ENCODE measurements at places on chromosomes 2 and 18.
A peak's percentile ranks its signal among the peaks of the same experiment; 100 is the strongest.

GRCh38 chr2:239807568-239807967, 217.6 kb downstream of the NDUFA10 start:
- DNase-seq: no peak

- DNase-seq: no peak
Measured at GRCh38 chr2:54207666-54208195, 48.3 kb downstream of the TSPYL6 start.

- no peak for DNase-seq
Measured at GRCh38 chr2:39470580-39470979, 33.5 kb upstream of the MAP4K3 start.

GRCh38 chr2:145875016-145875415, 1355.1 kb upstream of the ZEB2 start:
- DNase-seq: no peak

GRCh38 chr2:196486146-196486545, 153.4 kb upstream of the CCDC150 start:
- no peak for DNase-seq

DNA sequence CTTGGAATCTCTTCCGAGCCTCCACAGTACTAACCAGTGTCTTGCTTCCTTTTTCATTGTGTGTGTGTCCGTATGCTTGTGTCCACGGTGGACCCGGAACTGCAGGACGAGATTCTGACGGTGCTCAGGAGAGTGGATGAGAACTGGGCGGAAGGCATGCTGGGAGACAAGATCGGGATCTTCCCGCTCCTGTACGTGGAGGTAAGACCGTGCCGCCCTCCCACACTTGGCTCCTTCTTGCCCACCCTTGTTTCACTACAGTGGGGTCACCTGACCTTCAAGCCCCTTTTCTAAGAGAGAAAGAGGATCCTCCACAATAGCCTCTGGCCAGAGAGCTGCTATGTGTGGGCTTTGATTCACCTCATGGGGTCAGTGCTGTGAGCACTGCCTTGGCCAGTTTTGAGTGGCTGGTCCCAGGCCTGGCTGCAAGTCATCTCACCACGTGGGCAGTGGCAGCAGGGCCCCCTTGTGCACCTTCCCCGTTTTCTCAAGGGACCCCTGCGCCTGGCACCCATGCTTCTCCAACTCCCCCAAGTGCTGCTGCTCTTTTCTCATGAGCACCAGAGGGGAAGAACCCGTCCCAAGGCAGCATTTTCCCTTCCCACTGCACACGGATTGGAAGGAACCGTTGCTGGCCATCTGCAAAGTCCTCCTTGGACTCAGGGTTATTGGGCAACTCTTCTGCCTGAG, 242.1 kb downstream of the SEPTIN10 start:
- DNase-seq: no peak

GRCh38 chr2:696999-697627, 19.9 kb upstream of the TMEM18 start:
- DNase-seq: no peak

GRCh38 chr2:8125741-8126711, 555.8 kb upstream of the ID2 start:
- DNase-seq: no peak

GRCh38 chr2:166417669-166418068, 41.9 kb upstream of the SCN9A start:
- no peak for DNase-seq

GRCh38 chr2:68291314-68291713, 28.4 kb downstream of the CNRIP1 start:
- no peak for DNase-seq

DNA sequence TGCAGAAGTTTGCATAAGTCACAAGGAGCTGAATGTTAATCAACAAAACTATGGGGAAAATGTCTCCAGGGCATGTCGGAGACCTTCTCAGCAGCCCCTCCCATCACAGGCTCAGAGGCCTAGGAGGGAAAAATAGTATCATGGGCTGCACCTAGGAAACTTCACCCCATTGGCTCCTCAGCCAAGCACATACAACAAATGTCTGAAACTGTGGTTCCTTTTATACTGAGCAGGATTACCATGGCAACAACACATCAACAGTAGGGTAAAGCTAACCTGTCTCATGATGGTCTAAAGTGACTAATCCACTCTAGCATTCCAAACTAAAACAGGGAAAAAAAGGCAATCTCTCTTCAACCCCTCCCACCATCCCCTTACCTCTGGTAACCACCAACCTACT, 3.2 kb upstream of the NEMP2 start:
- DNase-seq: no peak

DNA sequence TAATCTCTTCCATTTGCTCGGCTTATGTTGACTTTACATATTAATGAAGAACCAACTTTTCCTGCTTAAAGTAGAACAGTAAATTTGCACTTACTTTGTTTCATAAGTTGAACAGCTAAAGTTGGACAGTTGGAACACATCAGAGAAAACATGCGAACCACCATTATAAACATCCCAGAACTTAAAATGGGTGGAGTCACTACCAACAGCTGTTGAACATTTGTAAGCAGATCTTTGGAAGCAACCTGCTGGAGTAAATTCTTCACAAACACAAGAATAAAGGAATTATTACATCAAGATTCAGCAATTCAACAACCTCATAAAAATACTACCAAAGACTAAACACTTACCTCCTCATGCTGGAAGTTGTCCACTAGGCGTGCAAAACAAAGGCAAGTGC, 96.4 kb upstream of the DNER start:
- no peak for DNase-seq

GRCh38 chr2:5700551-5700950, 8.4 kb downstream of the SOX11 start:
- DNase-seq: no peak

DNA sequence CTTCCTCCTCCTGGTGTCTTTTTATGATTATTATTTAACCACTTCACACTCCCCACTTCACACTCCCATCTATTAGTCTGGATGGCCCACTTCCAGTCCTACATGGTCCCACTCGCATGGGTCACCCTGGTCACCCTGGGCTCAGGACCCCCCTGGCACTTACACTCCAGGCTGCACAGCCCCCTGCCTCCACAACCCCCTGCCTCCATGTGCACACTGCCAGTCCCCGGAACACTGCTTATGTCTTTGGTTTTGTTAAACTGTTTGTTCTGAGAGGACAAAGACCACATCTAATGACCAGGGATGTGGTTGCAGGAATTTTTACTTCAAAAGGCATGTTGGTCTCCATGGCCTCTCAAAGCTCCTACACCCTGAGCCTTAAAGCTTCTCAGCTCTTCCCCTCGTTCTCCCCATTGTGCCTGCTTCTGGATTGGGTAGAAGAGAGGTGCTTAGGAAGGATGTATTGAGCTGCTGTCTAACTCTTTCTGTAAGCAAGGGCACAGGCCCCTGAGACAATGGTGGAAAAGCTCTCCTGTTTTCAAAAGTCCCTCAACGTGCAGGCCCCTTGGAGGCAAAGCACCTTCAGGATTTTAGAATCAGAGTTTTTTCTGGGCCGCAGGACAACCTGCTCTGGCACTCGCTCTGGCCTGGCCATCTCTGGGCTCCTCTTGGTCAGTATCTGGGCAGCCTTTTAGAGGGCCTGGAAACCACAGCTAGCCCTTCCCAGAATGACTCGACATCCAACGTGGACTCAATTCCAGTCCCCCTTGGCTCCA, 150.0 kb upstream of the HAAO start:
- DNase-seq: no peak

DNA sequence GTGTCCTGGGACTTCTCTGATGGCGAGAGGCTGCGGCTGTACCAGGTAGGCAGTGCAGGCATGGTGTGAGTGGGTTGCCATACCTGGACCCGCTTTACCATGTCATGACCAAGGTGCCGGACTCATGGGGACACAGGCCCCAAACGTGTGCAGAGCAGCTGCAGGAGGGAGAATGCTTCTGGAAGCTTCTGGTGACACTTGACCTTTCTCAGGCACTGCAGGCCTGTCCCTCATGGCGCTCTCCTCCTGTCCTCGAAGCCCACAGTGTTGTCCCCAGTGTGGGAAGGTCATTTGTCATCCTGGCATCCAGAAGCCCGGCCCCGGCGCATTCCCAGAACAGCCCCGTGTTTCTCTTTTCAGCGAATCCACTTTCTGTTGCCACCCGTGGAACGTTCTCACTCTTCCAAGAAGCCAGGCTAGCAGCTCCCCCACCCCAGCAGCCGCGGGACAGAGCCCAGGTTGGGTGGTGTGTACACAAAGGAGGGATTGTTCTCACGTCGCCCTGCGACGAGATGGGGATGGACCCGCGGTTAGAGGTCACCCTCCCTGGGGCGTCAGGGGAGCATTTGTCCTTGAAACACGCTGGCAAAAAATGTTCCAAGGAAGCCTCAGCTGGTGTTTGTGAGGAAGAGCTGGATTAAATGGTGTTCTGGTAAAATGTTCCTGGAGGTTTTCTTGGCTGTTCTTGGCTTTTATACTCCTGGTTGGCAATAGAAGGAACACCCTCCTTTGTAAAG, 43.7 kb downstream of the SH3BP4 start:
- DNase-seq: no peak

DNA sequence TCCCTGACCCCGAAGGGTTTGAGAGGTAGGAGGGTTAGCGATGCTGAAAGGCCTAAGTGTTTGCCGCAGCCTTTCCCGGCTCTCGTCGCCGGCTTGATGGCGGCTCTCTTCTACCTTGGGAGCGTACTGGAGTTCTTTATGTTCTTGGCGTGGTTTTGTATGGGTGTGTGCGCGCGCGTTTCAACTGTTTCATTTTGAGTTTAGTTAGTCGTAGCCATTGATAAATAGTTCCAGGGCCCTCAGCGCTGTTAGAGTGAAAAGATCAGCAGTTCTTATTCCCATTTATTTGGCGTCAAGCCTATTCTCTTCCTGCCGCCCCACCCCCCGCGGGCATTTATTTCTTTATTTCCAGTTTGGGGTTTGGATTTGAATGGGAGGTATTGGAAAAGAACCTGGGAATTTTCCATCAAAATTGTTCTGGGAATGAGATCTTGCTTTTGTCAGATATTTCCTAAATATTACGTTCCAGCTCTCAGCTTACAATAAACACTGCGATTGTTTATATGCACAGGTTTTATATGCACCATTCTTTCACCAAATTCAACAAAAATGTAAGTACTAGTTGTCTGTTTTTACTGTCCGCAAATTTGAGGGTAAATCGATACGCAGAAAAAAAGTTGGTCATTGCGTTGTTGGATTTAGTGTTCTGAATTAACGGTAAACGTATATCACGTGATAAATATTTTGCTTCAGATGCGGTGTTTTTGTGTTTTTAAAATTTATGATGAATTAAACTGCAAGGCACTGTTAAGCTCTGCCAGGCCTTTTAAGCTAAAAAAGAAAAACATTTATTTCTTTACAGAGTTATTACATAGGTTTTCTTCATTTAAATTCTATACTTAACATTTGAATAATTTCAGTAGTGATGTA, 954 bp downstream of the CCNT2 start:
- DNase-seq: peak; percentile 71

DNA sequence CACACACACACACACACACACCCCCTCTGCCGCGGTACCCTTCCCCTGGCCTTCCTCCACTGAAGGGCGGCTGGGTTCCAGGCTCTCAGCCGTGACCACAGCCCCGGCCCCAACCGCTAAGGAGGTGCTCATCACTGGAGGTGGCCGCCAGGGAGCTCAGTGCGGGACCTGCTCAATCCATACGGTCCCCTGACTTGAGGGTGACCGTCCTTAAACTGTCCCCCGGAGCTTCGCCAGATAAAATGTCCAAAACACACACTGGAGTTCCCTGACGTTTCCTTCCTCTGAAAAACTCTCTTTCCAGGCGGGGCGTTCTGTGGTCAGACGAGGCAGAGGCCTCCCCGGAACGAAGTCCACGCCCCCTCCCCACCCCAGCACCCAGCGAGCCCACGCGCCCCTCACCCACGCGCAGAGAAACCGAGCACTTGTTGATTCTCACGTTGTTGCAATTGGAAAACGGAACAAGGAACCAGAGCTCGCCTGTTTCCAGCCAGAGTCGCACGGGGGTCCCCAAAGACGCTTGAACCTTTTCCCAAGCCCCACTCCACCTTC, 1.4 kb downstream of the MBP start:
- peak; percentile 60 for DNase-seq

GRCh38 chr2:174792309-174793025, 28.2 kb upstream of the CHRNA1 start:
- no peak for DNase-seq

GRCh38 chr2:171271971-171272436, 111.3 kb upstream of the TLK1 start:
- DNase-seq: no peak
